ENCODE measurements at places on chromosomes 5 and 9. TPM values are rescaled to one million over a fixed set of nuclear protein-coding genes. Genes with fewer than 3 reads are reported as not detected.

DNA sequence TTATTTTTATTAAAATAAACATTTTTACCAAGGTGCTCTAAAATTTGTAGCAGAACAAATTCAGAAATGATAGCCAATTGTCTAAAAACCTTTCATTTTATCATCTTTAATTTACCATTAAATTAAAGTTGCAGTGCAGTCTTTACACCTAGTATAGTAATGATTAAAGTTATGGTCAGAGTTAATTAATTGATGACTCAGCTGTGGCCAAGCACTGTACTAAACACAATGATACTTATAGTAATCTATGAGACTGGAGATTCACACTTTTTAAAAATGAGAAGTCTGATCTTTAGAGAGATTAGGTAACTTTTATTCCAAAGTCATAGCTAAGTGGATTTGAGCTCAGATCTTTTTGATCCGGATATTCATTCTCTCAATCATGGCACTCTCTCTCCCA, 621.1 kb upstream of the MEF2C start:
- no peak overlapping the region for H3K4me3 ChIP-seq
- DNase-seq: no peak
- H3K27me3 ChIP-seq: no peaks in the 10 kb centered on the region
- no peaks in the 10 kb centered on the region for H3K4me1 ChIP-seq
- H3K36me3 ChIP-seq: no peaks in the 10 kb centered on the region
- no peak overlapping the region for H3K27ac ChIP-seq

GRCh38 chr9:107489687-107490605, at the start of gene KLF4:
KLF4 (minus strand) TSS chr9:107489769; CDS start chr9:107489172, 597 bp downstream.
- H3K4me3 ChIP-seq: peak within 1 kb of the TSS; percentile 53
- peak; percentile 96 for DNase-seq
- no peaks in the 10 kb centered on the region for H3K27me3 ChIP-seq

DNA sequence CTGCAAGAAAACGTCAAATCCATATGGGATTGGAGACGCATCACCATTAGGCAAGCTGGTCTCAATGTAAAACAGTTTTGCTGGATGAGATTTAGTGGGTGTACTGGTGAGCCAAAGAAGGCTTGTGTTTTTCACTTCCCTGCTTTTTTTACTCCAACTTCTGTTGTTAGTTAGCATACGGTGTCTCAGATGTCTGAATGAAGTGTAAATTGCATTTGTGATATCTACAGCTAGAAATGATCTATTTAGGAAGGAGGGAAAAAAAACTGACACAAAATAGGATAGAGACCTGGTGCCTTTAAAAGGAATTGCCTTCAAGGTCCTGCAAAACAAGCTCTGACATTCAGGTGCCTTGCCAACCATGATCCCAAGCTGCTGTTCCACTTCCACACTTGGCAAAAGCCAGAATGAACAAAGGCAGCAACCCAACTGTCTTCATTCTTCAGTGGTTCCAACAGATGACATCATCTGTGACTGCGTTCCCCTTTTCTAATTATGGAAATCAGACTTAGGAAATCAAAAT, 104.2 kb upstream of the RAI14 start:
- no peak overlapping the region for H3K27ac ChIP-seq
- no peaks in the 10 kb centered on the region for H3K27me3 ChIP-seq
- no peaks in the 10 kb centered on the region for H3K36me3 ChIP-seq
- H3K4me3 ChIP-seq: no peak overlapping the region

DNA sequence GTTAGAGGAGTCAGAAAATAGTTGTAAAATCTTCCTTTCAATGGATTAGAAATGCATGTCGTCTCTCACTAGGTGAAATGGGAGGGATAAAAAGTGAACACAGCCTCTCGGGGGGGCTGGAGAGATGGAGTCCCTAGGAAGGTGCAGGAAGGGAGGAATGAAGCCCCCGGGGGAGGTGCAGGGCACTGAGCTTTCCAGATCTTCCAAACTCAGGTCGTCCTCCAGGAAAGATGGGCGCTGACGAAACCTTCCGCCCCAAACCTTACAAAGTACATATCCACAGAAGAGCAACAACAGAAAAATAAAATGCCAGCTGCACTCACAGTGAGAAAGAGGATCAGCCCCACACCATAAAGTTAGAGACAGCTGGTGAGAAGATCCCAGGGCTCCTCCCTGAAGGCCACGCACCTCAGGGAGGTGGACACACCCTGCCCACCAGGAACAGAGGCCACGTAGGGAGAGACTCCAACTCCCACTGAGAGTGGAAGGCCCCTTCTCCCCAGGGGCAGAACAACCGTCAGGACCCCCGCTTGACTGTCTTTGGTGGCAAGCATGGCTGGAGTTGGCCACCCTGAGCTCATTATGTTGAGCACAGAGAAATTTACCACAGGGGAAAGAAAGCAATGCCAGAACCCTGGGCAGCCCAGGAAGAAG, 174.3 kb downstream of the AUH start:
- no peak overlapping the region for H3K27ac ChIP-seq
- no peaks in the 10 kb centered on the region for H3K36me3 ChIP-seq
- H3K4me3 ChIP-seq: no peak overlapping the region

DNA sequence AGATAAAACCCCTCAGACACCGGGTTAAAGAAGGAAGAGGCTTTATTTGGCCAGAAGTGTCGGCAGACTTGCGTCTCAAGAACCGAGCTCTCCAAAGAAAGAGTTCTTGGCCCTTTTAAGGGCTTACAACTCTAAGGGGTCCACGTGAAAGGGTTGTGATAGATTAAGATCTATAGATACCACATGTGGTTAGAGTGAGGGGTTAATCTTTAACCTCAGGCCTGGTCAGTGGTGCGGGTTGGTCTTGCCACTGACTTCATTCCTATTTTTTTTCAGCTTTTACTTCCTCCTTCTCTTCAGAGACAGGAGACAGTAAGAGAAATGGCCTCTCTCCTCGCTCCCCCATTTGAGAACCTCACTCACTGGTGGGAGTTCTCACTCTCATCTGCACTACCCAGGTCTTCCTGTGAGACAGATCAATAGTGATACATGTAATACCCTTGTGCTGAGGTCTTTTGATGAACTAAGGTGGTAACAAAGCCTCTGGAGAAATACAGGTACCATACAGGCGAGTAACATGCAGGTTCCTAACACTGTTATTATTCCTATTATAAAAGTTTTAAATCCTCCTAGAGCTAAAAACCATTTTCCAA, 52.4 kb upstream of the COX7C start:
- no peak overlapping the region for H3K4me3 ChIP-seq
- no peaks in the 10 kb centered on the region for H3K36me3 ChIP-seq
- H3K4me1 ChIP-seq: no peaks in the 10 kb centered on the region
- no peaks in the 10 kb centered on the region for H3K27me3 ChIP-seq

DNA sequence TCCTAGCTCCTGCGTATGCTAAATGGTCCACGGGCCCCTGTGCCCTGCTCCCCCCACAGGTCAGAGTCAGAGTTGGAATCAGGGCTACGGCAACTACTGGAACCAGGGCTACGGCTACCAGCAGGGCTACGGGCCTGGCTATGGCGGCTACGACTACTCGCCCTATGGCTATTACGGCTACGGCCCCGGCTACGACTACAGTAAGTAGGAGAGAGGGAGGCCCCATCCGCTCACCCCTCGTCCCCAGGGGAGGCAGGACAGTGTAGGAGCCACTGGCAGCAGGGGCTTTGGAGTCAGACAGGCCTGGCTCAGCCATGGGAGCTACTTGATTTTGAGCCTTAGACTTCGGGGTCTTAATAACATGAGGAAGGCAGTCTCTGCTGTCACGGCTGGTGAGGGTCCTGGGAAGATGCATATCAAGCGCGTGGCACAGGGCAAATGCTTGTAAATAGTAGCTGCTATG, 5.8 kb downstream of the HNRNPAB start:
- no peak for DNase-seq
- H3K27ac ChIP-seq: peak overlapping the region; percentile 99
- H3K36me3 ChIP-seq: no peaks in the 10 kb centered on the region
- no peak overlapping the region for H3K4me3 ChIP-seq
- H3K4me1 ChIP-seq: peaks cover 78% of the 10 kb centered on the region

The AK8 gene
- total RNA-seq: not detected

The HTR1A gene
- total RNA-seq: not detected

The SPATA9 gene
- total RNA-seq: not detected

Measured in Peyer's patch (tissue), 4 donors.